Psoas muscle (tissue), 8 donors: ENCODE measurements at places on chromosomes 2 and 18. TPM values are rescaled to one million over a fixed set of nuclear protein-coding genes. Genes with fewer than 3 reads are reported as not detected.

Gene CTLA4
- polyA plus RNA-seq = 0.10 TPM

Gene DNAJC5G
- not detected for polyA plus RNA-seq

DNA sequence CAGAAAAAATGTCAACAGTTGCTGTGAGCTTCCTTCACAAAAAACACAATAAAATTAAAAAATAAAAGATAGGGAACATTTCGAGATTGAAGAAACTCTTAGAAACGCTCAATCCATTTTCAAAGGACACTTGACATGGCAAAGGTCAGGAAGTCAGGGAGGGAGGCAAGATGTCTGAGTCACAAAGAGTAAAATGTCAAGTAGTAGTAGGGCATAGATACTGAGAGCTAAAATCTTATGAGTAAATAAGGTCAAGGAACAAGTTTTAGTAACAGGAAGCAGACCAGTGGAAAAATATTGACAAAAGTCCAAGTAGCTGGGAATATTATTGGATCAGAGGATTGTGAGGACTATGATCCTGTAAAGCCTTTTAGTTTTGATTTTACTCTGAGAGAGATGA lies 495.6 kb downstream of the TMX3 start:
- H3K27ac ChIP-seq = no peak overlapping the region
- H3K4me3 ChIP-seq = no peak overlapping the region
- no peaks in the 10 kb centered on the region for H3K4me1 ChIP-seq

DNA sequence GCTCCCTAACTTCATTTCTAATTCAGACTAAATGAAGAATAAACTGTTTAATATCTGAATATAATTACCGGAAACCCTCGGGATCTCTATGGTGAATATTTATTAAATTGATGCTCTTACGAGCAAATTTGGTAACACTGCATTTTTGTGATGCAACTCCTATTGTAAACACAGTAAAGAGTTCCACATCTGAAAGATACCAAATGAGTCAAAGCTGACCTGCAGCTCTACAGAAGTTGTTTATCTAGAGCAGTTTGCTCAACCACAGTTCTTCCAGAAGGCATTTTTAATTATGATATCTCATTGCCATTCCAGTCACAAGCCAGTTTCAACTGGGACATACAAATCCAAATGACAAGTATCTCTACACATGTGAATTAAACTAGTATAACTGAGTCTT lies 129.7 kb downstream of the PKP4 start:
- H3K4me3 ChIP-seq = no peak overlapping the region
- H3K27me3 ChIP-seq = no peaks in the 10 kb centered on the region
- H3K36me3 ChIP-seq = no peaks in the 10 kb centered on the region
- no peak for DNase-seq
- no peaks in the 10 kb centered on the region for H3K4me1 ChIP-seq
- H3K27ac ChIP-seq = no peak overlapping the region

- no peaks in the 10 kb centered on the region for H3K36me3 ChIP-seq
- H3K4me1 ChIP-seq = no peaks in the 10 kb centered on the region
- no peak for DNase-seq
Measured at GRCh38 chr2:57141269-57141668, 905.3 kb upstream of the VRK2 start.

DNA sequence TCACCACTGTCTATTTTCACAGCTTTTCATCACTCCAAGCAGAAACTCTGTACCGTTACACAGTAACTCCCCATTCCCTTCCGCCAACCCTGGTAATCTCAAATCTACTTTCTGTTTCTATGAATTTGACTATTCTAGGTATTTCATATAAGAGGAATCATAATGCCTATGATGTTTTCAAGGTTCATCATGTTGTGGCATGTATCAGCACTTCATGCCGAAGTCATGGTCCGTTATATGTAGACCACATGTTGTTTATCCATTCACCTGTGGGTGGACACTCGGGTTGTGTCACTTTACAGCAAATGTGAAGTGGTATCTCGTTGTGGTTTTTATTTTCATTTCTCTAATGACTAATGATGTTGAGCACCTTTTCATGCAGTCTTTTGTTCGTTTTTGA lies 21.6 kb downstream of the CPSF3 start:
- DNase-seq = no peak
- peaks cover 7% of the 10 kb centered on the region for H3K36me3 ChIP-seq
- no peaks in the 10 kb centered on the region for H3K27me3 ChIP-seq
- H3K4me3 ChIP-seq = no peak overlapping the region
- H3K27ac ChIP-seq = no peak overlapping the region
- H3K4me1 ChIP-seq = no peaks in the 10 kb centered on the region

- H3K4me1 ChIP-seq = no peaks in the 10 kb centered on the region
- H3K27ac ChIP-seq = no peak overlapping the region
- DNase-seq = no peak
- H3K4me3 ChIP-seq = no peak overlapping the region
- H3K27me3 ChIP-seq = peaks cover 2% of the 10 kb centered on the region
Measured at GRCh38 chr2:133262893-133263292, 305.4 kb downstream of the NCKAP5 start.
